ENCODE measurements at places on chromosomes 6 and 20.

GRCh38 chr20:32271620-32272019 lies 5.8 kb upstream of the KIF3B start:
- no peak for DNase-seq

DNA sequence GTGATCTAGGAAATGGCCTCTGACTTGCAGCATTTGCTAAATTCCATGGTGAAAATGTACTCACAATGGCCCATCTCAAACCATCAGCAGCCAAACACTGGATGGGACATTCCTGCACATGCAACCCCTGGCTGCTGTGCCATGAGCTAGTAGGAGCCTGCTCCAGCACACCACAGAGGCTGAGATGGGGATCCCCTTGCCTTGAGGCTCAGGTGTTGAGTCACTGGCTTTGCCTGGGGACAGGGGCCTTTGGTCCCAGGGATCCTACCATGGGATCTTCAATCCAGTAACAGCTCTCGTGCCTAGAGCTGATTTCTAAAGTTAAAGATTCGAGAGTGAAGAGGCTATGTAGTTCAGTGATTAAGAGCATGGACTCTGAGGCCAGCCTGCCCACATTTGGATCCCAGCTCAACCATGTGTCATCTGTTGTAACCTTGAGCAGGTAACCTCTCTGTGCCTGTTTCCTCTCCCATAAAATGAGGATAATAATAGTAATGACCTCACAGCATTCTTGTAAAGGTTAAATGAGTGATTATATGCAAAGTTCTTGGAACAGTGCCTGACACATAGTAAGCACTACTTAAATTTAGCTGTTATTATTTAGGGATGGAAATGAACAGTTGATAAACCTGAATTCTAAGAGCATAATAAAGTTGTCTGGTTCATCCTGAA lies 16.4 kb downstream of the FOXQ1 start:
- no peak for DNase-seq

DNA sequence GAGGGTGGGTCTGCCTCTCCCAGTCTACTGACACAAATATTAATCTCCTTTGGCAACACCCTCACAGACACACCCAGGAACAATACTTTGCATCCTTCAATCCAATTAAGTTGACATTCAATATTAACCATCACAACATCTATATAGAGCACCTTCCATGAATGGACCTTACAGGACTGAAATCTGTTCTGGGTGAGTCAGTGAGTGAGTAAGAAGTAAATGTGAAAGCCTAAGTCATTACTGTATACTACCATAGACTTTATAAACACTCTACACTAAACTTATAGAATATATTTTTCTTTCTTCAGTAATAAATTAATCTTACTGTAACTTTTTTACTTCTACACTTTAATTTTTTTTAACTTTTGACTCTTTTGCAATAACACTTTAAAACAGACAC lies 993.8 kb upstream of the MAP3K7 start:
- no peak for DNase-seq

DNA sequence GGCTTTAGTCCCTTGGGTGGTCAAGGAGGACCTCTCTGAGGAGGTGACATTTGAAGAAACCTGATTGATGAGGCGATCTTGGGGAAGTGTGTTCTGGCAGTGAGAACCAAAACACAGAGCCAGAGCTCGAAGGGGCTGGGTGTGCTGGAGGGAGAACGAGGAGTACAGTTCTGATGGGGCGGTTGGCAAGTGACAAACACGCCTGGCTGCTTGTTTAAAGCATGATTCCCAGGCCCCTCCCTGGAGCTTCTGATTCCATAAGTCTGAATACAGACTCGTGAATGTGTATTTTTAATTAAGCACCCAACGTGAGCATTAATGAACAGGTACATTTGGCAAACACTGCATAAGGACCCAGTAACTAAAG lies 886 bp upstream of the NFATC2 start:
- no peak for DNase-seq

GRCh38 chr20:19778404-19778803 lies 20.3 kb downstream of the RIN2 start:
- no peak for DNase-seq

Data from inflammatory macrophage (primary cell).